ENCODE measurements at places on chromosomes 12 and 14.

DNA sequence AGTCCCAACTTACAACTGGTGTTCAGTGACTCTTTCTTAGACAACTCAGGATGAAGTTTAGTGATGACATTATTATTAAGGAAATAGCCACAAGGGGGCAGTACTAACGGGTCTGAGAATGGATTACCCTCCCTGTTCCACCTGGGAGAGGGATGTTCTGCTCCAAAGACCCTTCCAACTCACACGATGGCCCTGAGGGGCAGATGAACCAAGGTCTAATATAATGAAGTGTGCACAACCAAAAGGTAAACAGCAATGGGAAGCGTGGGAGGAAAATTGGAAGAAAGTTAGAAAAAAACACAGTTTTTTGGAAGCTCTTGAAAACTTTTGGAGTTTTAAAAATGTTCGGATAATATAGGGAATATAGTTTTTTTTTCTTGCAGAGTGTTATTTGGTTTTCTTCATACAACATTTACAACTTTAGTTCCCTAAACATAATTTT is 24.0 kb downstream of the FGF6 start:
- no peak for DNase-seq

DNA sequence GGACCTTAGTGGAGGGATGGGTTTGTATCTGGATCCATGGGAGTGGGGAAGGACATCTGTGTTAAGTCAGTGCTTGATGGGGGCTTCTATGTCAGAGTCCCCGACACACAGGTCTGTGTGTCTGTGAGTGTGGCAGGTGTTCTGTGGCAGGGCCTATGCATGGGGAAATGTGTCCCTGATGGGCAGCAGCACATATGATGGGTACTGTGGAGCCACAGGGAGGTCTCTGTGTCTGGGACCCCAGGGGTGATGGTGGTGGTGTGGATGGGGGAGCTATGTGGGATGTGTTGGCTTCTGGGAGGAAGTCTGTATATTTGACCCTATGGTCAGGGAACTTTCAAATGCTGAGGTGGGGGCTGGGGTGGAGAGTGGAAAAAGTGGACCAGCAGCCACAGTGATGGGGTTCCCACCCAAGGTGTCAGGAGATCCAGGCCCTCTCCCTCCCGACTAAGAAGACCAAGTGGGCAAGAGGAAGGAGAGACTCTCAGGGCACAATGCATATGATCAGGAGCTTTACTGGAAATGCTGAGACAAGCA is 16.5 kb downstream of the KRT7 start:
- DNase-seq, result no peak

DNA sequence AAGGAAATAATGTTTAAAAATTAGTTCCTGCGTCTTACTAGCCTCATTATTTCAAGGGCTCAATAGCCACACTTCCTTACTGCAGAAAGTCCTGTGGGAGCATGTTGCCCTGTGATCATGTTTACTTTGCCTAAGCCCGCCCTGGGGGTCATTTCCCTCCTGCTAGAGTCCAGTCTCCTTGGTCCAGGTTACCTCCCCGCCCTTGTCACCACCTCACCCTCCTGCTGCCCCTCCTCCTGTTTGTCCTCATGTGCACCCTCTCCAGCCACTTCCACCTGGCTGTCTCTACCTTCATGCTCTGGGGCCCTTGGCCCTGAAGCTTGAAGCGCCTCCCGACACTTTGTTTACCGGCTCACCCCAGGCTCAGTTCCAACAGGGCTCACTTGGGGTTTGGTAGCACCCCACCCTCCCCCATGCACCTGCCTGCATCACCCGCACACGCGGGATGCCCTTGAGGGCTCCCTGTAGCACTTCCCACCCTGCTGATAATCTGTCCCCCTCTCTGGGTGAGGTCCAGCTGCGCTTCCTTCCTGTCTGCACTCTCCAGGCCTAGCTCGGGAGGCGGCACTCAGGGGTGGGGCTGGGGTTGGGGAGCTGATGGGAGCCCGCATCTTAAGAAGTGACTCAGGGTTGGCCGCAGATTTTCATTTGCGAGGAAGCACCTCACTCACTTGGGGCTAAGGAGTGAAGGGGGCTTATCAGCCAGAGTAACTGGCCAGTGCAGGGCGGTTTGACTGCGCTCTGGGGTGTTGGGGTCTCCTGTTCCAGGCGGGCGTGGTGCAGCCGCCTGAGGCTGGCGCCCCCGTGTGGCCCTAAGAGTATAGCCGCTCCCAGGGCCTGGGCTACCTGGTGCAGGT is 40.1 kb downstream of the SMIM41 start:
- DNase-seq, result no peak

DNA sequence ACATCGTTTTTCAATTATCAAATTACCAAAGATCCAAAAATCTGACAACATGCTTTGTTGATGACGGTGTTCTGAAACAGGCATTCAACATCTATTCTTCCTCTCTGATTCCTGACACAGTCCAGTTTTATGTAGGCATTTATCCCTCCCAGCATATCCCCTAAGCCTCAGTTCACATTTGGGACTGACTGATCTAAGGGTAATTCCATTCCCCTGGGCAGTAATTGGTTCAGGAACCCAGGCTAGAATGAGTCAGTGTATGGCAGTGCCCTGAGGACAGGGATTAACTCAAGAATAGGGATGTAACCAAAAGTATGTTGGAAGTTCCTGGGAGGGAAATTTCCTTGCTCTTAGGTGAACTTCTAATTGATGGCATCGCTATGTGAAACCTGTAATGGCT is 10.3 kb upstream of the PCNX1 start:
- no peak for DNase-seq

DNA sequence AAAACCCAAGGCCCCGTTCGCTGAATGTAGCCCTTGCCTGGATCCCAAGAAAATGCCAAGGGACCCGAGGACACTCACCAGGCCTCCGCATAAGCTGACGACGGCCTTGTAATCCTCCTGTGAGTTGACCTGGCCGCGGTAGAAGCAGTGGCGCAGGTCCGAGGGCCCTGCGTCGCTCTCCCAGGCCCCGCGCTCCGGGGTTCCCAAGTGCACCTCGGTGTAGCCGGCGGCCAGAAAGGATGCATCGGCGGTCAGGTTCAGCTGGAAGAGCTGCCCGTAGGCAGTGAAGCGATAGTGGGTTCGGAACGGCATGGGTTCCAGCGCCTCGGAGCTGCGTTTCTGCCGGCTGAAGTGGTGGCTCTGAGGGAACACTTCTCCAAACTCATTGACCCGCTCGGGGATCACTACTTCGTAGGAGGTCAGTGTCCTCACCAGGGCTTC is 1.2 kb downstream of the ADAMTS20 start:
- DNase-seq, result no peak

DNA sequence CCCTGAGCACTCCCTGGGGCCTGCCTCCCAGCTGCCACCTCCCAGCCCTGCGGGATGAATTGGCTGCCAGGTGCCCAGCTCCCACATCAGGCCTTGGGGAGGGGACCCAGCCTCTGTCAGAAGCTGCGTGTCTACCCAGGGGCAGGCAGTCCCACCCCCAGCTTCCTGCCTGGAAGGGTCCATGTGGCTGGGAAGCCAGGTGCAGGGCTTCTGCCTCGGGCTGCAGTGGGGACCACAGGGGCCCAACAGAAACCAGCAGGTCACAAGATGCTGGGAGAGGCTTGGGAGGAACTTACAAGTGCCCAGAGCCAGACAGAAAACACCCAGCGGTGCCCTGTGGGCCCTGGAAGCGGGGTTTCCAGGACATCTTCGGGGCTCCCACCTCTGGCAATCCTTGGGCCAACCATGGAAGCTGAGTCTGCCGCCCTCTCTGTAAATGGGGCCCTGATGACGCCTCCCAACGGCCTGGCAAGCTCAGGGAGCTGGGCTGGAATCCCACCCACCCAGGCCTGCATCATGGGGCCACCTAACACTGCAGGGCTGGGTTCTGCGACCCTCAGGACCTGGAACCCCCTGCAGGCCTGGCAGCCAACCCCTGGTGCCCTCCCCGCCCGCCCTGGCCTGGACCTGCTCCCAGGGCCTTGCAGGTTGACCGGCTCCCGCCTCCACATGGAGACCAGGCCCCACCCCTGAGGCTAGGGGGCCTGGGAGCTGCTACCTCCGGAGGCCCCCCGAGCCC is 36.6 kb downstream of the CCNK start:
- no peak for DNase-seq

GRCh38 chr12:51621156-51621922 is 30.3 kb downstream of the SCN8A start:
- no peak for DNase-seq
